SW 1271 (cell line): ENCODE measurements at places on chromosomes 3 and 15.

DNA sequence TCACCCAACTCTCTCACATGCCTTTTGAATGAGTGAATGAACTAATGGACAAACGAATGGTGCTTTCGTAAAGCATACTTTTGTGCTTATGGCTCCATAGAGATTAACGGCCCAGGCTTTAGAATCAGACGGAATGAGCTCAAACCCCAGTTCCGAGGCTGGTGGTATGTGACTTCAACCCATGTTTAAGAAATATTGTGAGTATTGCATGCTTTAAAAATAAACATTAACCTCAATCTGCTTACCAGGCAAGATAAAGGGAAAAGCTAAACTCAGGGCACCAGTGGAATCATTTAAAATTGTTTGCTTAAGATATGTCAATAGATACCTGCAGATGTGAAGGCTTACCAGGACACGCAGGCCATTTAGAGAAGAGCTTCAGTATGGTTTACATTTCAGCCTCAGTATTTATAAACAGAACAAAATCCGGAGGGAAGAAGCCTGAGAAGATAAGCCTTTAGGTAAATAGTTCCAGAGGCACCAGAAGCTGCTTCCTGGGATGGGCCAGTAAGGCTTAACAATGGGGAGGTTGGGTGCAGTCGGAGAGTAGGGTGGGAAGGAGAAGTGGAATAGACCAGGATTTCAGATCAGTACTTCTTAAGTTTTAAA lies 186.4 kb downstream of the ADAMTS9 start:
- DNase-seq, result no peak

DNA sequence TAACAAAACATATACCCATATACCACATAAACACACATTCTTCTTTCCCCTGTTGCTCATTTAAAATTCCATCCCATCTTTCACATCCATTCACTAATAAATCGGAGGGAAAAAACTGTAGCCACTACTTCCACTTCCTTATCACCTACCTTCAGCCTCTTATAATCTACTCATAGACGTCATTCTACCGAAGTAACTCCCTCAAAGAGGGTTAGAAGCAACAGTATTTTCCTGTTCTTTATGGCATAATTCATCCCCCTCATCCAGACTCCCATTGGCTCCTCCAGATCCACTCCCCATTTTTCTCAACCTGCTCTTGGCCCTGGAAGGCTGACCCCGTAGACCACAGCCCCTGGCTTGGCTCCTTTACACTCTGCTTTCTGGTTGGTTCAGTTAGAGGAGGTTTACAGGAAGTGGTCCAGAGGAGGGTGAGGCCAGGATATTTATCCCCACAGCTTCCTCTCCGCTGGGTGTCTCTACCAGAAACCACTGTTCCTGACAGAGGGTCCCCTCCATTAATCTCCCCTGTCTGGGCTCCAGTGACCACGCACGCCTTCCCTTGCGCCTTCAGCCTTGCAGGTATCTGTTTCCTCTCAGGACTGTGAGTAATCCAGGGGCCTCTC lies 46.3 kb downstream of the FMN1 start:
- no peak for DNase-seq

- DNase-seq, result no peak
Measured at GRCh38 chr3:64571982-64572381, 115.8 kb downstream of the ADAMTS9 start.

DNA sequence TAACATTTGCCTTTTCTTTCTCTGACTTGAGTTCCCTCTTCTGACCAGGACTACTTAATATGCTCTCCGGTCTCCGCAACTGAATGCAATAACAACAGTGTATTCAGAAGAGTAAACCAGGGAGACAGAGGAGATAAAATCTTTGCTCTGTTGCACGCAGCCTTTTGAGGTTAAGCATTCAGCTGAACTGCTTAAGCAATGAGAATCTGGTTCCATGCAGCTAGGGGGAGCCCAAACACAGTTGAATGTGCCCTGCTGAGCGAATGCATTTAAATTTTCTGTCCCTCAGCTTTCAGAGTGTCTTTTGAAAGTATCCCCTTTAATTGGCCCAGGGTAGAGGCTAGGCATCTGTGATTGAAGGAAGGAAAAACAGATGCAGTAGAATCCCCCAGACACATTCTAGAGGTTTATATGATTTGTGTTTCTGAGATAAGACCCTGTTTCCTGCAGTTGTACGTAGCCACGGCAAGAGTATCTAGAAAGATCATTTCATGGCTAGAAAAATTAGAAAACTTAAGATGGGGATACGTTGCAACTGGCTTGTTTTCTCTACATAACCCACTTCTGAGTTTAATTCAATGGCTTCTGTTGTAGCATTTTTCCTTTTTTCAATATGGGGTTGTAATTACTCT lies 309.6 kb downstream of the TUSC7 start:
- DNase-seq, result no peak

GRCh38 chr3:69692761-69693160 lies 46.5 kb upstream of the MITF start:
- no peak for DNase-seq
